ENCODE measurements at places on chromosomes 7 and 10.

DNA sequence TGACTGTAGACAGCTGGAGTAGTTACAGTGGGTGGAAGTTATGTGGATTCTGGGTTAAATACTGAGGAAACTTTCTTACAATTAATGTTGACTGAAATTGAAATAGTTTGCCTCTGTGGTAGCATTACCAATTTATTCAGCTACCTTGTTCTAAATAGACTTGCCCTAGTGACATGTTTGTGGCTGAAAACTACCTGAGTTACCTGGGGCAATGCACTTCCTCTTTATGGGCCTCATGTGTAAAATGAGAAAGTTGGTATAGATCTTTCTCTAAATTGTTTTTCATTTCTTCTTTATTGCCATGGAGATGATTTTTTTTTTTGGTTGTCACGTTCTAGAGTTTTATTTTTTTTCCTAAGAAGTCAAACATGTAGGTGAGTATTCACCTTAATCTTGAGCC, 252.7 kb upstream of the CDC14C start:
- DNase-seq = no peak

- DNase-seq = no peak
Measured at GRCh38 chr10:61628875-61629513, 33.7 kb upstream of the CABCOCO1 start.

GRCh38 chr7:75979759-75980429, 14.5 kb downstream of the TMEM120A start:
- DNase-seq = no peak

DNA sequence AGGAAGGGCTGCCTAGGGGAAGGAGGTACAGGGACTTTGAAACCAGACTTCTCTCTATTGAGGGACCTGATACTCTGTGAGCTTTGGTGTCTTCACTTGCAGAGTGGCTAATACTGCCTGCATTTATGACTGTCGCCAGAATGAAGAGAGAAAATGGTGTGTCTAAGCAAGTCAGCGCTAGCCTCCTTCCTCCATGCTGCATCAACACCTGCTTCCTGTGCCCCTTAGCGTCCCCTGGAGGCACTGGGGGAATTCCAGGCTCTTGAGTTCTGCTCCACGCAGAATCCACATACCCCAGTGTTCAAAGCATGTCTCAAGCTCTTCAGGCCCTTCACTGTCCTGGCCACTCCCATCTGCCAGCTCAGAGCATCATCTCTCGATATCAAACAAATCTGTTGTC, 140.5 kb downstream of the PKD1L1 start:
- no peak for DNase-seq

DNA sequence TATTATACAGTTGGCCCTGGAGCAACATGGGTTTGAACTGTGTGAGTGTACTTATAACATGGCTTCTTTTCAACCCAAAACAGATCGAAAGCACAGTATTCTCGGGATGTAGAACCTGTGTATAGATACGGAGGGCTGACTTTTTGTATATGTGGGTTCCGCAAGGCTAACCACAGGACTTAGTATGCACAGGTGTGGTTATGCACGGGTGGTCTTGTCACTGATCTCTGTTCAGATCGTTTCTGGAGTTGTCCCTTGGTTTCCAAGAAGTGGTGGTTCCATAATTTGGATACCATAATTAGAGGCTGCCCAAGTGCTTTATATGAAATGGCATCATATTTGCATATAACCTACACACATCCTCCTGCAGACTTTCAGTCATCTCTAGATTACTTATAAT, 10.9 kb upstream of the BHLHA15 start:
- peak; percentile 31 for DNase-seq
